ENCODE measurements at places on chromosomes 12 and 14.
A peak's percentile ranks its signal among the peaks of the same experiment; 100 is the strongest.

- DNase-seq, result no peak
Observed at GRCh38 chr14:43522901-43523300, 984.2 kb downstream of the FSCB start.

DNA sequence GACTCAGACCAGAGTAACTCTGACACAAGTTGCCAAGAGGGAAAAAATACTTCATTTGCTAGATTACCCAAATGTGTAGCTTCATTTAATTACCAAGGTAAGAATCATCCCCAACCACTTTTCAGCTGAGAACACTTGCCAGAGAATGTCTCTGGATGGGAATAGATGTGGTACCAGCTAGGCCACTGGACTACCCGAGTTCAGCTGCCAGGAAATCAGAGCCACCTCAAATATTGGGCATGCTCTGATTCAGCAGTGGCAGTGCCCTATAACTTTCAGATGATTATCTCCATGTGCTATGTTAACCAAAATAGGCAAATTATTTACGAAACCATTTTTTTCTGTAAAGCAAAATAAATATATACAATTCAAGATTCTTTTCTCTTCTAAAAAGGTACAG lies 80.7 kb downstream of the SLC38A1 start:
- DNase-seq, result no peak

GRCh38 chr12:127991485-127991884 lies 275.5 kb upstream of the TMEM132C start:
- no peak for DNase-seq

GRCh38 chr14:44989497-44990440 lies 27.8 kb downstream of the TOGARAM1 start:
- DNase-seq, result peak; percentile 38

DNA sequence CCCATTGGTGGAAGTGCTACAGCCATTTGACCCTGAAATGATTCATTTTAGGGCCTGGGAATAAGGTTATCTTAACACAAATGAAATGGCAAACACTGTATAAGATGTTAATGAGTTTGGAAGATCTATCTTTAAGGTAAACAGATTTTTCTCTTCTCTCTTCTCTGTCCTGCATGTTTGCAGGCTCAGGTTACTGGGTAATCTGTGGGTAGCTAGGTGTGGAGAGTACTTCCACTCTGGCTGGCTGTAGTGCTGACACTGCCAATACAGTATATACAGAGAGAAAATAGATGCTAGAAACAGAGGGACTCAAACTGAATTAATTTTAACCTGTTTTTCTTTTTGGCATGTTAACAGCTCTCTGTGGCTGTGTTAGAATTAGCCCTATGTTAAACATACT lies 84.6 kb downstream of the SLC38A6 start:
- no peak for DNase-seq

DNA sequence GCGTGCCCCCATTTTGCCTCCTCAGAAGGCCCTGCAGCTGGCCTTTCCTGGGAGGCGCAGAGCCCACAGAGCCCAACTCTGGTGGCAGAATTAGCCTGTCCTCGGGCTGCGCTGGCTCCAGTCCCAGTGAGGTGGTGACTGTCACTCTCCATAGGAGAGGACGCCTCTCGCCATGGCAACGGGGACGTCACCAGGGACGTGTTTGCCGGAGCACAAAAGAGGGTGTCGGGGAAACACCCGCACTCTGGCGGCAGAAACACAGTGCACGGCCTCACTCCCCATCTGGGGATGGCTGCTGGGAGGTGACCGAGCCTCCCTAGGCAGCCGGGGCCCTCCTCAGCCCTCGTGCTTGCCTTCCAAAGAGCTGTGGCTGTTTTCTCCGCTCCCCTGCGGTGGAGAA lies 50.2 kb upstream of the NCOR2 start:
- no peak for DNase-seq

GRCh38 chr12:62005615-62006014 lies 254.6 kb upstream of the USP15 start:
- DNase-seq, result no peak

DNA sequence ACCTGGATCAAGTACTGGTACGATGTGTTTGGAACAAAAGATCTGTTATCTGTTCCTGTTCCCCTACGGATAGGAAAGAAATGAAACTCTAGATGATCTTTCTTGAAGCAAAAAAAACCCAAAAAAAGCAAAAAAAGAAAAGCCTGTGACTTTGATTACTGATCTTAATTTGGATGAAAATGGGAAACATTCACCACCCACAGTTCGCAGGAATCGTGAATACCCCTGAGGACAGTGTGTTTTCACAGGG lies 138.7 kb upstream of the LMNTD1 start:
- no peak for DNase-seq

DNA sequence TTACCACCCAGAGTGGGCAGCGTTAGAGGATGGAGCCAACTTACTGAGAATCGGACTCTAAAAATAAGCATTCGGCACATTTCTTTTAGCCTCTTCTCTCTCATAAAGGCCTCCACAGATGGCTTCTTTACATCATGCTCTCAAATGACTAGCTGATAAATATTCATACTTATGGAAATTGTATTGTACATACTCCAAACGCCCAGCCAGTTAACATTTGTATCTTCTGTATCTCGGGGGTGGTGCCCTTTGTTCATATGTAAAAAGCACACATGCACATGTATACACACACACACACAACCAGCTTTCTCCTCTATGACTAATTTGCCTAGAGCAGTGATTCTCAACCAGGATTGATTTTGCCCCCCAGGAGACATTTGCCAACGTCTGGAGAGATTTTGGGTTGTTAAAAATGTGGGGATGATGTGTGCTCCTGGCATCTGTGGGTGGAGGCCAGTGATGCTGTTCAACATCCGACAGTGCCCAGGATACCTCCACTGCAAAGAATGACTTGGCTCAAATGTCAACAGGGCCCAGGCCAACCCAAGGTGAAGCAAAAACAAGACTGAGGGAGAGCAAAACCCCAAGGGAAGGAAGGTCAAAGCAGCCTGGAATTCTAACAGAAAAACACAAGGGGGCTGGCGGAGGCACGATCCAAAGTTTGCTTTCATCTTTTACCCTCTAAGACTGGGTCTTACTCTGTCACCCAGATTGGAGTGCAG lies 15.2 kb upstream of the CDK2AP1 start:
- no peak for DNase-seq

GRCh38 chr12:125989696-125990095 lies 924.5 kb downstream of the AACS start:
- DNase-seq, result no peak

- no peak for DNase-seq
Observed at GRCh38 chr12:70268972-70269371, 25.7 kb downstream of the CNOT2 start.

GRCh38 chr12:85072826-85073225 lies 36.7 kb downstream of the LRRIQ1 start:
- DNase-seq, result no peak

GRCh38 chr12:13562915-13563742 lies 366.6 kb downstream of the EMP1 start:
- DNase-seq, result no peak

- DNase-seq, result no peak
Observed at GRCh38 chr12:18576104-18576626, 161.6 kb downstream of the PLCZ1 start.

- no peak for DNase-seq
Observed at GRCh38 chr12:47156167-47156736, 76.5 kb upstream of the AMIGO2 start.

- DNase-seq, result no peak
Observed at GRCh38 chr12:19031032-19031431, 98.5 kb upstream of the PLEKHA5 start.

DNA sequence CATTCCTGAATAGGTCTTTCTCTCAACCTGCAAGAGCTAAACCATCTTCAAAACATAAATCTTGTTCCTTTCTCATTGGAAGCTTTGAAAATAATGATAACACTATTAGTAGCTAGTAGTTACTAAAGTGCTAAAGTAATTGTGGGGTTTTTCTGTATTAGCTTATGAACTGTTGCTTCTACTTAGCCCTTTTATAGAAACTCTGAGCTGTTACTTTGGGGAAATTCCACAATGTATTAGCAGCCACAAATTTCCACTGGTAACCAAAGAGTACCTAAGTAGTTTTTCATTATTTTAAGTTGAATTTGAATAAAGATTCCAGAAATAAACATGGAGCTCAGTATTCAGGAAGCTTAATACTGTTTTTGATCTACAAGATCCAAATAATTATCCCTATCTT lies 6.4 kb upstream of the MAPK1IP1L start:
- no peak for DNase-seq

DNA sequence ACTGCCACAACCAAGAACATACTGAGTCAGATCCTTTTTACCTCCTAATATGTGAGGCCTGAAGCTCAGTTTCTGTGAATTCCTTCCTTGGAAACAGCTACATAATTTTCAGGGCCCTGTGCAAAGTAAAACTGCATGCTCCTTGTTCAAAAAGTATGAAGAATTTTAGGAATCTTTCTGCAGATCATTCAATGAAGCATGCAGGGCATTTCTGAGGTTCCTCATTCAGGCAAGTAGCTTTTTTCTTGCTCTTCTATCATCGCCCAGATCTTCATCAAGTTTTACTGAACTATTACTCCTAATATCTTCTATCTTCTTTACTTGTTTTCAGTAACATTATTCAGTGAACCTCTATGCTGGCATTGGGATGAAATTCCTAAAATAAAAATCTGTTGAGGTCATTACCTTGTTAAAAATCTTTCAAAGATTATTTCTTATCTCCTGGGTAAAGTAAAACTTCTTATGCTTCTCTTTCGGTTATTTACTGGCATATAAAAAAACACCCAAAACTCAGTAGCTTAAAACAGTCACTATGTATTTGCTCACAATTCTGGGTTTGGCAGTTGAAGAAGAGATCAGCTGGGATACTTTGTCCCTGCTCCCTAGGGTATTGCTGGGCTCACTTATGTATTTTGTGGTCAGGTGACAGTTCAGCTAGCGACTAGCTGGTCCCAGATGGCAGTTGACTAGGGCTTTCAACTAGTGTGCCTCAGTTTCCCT lies 42.6 kb upstream of the KRR1 start:
- DNase-seq, result no peak

GRCh38 chr12:113242026-113242418 lies 20.8 kb downstream of the TPCN1 start:
- peak; percentile 87 for DNase-seq

DNA sequence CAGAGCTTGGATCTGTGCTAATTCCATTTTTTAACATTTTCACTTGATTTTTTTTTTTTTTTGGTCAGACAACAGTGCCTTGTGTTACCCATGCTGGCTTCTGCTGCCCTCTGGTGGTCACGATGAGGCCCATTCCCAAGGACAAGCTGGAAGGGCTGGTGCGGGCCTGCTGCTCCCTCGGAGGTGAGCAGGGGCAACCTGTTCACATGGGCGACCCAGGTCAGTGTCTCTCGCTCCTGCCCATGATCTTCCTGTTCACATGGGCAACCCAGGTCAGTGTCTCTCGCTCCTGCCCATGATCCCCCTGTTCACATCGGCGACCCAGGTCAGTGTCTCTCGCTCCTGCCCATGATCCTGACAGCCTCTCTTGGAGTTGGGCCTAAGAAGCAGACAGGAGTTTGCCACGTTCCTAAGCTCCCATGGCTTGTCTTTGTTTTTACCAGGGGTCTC lies 59.4 kb downstream of the DGLUCY start:
- no peak for DNase-seq

All from GF-D8 (cell line).